Diencephalon (tissue), 1 donor: ENCODE measurements at places on chromosomes 7 and 10. TPM values are rescaled to one million over a fixed set of nuclear protein-coding genes. Genes with fewer than 3 reads are reported as not detected.

The ELN gene
- 33.2 TPM for total RNA-seq

The GPR85 gene
- 106 TPM for total RNA-seq

The MYH16 gene
- total RNA-seq, result not detected

The GPR15LG gene
- total RNA-seq, result not detected

The GRID1 gene
- 20.1 TPM for total RNA-seq

The ARPC1A gene
- total RNA-seq, result 99.9 TPM

The C10orf62 gene
- total RNA-seq, result 0.23 TPM

The SLC18A2 gene
- 13.1 TPM for total RNA-seq

The BMS1 gene
- 14.3 TPM for total RNA-seq

The PON1 gene
- total RNA-seq, result 1.2 TPM

The RUFY2 gene
- 83.3 TPM for total RNA-seq

The UPK3BL2 gene
- total RNA-seq, result 2.8 TPM

The GDF2 gene
- 0.23 TPM for total RNA-seq

The C7orf33 gene
- total RNA-seq, result not detected

The THNSL1 gene
- 19.4 TPM for total RNA-seq

The TUBB8 gene
- total RNA-seq, result not detected

The DNAJC12 gene
- 25.6 TPM for total RNA-seq

The CRYGN gene
- total RNA-seq, result not detected

The IPMK gene
- 29.3 TPM for total RNA-seq

The TEX36 gene
- not detected for total RNA-seq

The HNRNPF gene
- 86.7 TPM for total RNA-seq

The GHRHR gene
- total RNA-seq, result 2.8 TPM

The DENND2A gene
- total RNA-seq, result 43.8 TPM

The SNX8 gene
- total RNA-seq, result 8.3 TPM

The CNTNAP2 gene
- total RNA-seq, result 228 TPM

The CALCR gene
- 5.1 TPM for total RNA-seq

The UTF1 gene
- total RNA-seq, result not detected

The PRPS1L1 gene
- total RNA-seq, result not detected

The MYO1G gene
- total RNA-seq, result 0.46 TPM

The PANK1 gene
- 44.8 TPM for total RNA-seq

The ZPBP gene
- total RNA-seq, result 0.92 TPM

The HIF1AN gene
- total RNA-seq, result 20.5 TPM
